AG09309 (cell line): ENCODE measurements at places on chromosomes 16 and 17.

GRCh38 chr16:74682556-74682955 is 15.9 kb upstream of the RFWD3 start:
- DNase-seq, result no peak

DNA sequence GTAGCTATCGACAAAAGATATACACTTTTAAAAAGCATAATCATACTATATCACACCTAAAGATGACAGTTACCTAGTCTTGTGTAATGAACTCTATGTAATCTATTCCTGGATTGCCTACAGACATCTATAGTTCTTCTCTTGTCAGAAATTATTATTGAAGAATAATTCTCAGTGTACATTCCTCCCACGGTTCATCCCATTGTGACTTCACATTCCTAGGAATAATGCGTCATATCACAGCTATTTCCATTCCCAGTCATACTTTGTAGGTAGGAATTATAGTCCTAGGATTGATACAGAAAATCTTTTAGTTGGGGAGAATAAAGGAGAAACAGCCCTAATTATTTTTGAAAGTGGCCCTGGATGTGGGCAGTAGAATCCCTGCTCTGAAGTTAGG is 44.0 kb upstream of the ABCC11 start:
- no peak for DNase-seq

DNA sequence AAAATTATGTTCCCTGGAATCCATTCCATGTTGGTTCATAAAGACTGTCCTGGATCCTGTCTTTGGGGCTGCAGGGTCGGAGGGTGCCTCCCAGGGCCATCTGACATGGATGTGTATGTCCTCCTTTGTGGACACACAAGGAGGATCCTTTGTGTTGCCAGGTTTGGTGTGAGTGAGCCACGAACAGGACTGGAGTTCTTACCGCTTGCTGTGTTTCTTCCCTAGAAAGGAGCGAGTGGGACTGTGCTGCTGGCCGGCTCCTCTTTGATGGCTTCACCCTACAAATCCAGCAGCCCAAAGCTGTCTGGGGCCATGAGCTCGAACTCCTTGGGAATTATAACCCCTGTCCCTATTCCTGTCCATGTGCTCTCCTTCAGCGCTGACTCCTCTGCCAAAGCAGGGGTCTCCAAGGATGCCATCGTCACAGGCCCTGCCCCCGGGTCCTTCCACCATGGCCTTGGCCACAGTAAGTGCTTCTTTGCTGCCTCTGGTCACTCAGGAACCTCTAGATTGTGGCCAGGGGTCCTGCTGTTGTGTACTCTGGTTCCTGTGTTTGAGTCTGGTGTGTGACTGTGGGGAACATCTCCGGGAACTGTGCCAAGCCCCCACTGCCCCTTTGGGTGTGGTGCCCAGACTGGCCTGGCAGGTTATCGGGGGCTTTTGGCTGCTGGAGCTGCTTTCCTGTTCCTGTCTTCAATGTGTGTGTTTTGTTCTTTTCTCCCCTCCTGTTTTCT is 29.5 kb downstream of the UBN1 start:
- no peak for DNase-seq

DNA sequence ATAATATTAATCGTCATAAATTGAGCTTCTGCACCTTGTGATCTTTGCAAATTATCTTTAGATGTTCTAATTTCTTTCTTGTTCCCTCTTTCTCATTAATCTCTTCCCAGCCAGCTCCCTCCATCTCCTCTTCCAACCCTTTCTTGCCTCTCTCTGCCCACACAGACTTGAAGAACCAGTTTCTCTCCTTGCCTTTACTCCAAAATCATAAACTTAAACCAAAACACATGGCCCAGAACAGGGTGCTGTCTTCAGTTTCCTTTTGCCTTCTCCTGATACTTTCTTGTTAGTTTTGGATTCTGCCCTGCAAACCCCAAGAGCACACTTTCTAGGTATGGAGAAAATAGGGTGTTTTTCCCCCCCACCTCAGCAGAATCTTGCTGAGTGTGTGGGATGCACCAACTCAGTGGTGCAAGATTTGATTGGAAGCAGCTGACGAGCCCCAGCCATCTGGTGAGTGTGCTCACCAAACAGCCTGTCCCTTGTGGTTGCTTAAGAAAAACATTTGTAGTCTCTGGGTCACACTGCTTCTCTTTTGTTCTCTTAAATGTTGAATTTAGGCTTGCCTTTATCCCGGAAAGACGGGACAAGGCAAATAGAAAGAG is 175.8 kb upstream of the MAF start:
- DNase-seq, result no peak

- DNase-seq, result no peak
Observed at GRCh38 chr16:15477802-15478201, 43.4 kb downstream of the BMERB1 start.

GRCh38 chr16:4109250-4109736 is 6.9 kb downstream of the ADCY9 start:
- DNase-seq, result no peak

- no peak for DNase-seq
Observed at GRCh38 chr17:8188263-8188839, 1.6 kb downstream of the BORCS6 start.

- DNase-seq, result no peak
Observed at GRCh38 chr16:84423416-84423837, 55.1 kb downstream of the ATP2C2 start.

GRCh38 chr16:31698901-31699300 is 171.2 kb downstream of the AHSP start:
- no peak for DNase-seq

- DNase-seq, result no peak
Observed at GRCh38 chr17:39547713-39548478, 59.8 kb downstream of the NEUROD2 start.

GRCh38 chr17:62761884-62762283 is 46.2 kb downstream of the MARCHF10 start:
- no peak for DNase-seq

- DNase-seq, result no peak
Observed at GRCh38 chr16:12600536-12601256, 203.0 kb downstream of the CPPED1 start.

- no peak for DNase-seq
Observed at GRCh38 chr17:50192144-50192617, 9.2 kb downstream of the COL1A1 start.

DNA sequence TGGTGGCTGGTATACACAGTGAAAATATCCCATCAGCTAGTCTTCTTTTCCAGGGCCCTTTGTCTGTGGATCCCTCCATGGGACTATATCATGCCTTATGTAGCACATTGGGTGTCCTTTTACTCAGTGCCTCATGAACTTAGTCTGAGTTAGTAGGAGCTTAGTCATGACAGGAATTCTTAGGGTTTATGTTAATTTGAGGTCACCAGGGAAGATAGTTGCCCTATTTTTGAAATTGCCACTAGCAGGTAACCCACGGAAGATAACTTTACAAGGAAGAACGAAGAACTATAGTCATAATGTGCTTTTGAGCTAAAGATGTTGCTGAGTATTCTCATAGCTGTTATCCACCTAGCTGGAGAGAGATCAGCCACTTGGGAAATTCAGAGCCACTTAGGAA is 14.8 kb upstream of the PLK1 start:
- DNase-seq, result no peak
